ENCODE measurements at places on chromosomes 5 and 9.

DNA sequence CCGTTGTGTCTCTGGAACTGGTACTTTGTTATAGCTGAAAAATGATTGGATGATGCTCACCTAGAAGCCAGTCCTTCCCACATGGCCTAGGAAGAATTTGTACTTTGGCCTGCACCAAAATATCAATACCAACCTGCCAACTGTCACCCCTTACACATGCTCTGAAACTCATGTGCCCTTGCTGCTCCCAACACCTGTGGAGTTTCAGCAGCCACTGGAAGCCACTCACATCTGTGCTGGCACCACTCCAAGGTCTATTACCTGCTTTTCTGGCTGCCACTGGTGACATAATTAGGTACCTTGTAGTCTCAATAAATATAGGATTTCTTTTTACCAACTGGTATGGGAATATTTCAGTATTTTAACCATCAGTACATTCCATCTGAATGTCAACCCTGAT lies 363.6 kb downstream of the SH3GL2 start:
- no peak for DNase-seq

DNA sequence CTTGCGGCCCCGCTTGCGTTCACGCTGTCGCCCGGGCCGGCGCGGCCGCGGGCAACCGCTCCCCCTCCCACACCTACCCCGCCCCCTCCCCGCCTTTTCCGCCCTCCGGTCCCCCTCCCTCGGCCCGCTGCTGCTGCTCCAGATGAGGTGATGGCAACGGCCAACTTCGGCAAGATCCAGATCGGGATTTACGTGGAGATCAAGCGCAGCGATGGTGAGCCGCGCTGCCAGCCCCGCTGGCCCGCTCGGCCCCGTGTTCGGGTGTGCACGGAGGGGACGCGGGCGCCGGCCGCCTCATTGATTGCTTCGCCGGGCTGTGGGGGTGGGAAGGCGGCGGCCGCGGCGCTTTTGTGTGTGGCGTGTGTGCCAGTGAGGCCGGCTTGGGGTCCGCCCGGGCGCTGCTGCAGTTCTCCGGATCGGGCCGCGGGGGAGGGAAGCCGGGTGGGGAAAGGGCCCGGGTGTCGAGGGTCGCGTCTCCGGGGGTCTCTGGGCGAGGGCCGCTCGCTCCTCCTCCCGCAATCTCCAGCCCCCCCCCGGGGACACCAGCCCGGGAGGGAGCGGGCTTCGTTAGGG lies 403 bp downstream of the KIF2A start:
- no peak for DNase-seq

- no peak for DNase-seq
Observed at GRCh38 chr5:42887575-42887974, 75.9 kb upstream of the SELENOP start.

- peak; percentile 57 for DNase-seq
Observed at GRCh38 chr5:92518318-92518904, 1062.6 kb downstream of the NR2F1-AS1 start.

DNA sequence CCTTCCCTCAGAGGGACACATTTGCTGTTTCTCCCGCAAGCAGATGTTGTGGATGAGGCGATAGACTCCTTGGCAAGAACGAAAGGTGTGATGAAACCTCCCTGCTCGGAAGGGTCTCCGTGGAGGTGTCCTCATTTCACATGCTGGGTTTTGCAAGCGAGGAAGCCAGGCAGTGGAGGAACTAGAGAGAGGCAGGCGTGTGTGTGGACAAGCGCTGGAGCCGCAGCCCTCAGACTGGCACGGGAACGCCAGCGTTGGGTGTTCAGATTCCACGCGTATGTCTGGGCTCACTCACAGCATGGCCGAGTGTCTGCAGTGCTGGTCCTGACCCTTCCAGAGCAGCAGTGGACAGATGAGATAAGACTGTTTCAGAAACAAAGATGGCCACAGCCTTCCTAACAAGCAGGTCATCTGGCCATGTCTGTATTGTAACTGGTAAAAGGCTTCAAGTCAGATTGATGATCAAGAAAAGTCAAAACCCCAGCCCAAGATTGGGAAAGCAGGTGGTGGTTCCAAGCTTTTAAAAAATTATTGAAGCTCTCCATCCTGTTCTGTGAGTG lies 35.0 kb upstream of the NCS1 start:
- DNase-seq = no peak

DNA sequence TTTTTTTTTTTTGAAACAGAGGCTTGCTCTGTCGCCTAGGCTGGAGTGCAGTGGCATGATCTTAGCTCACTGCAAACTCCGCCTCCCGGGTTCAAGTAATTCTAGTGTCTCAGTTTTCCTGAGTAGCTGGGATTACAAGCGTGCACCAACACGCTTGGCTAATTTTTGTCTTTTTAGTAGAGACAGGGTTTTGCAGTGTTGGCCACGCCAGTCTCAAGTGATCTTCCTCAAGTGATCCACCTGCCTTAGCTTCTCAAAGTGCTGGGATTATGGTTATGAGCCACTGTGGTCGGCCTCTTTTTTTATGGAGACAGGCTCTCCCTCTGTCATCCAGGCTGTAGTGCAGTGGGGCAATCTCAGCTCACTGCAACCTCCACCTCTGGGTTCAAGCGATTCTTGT lies 82.9 kb downstream of the RAB24 start:
- DNase-seq = no peak

DNA sequence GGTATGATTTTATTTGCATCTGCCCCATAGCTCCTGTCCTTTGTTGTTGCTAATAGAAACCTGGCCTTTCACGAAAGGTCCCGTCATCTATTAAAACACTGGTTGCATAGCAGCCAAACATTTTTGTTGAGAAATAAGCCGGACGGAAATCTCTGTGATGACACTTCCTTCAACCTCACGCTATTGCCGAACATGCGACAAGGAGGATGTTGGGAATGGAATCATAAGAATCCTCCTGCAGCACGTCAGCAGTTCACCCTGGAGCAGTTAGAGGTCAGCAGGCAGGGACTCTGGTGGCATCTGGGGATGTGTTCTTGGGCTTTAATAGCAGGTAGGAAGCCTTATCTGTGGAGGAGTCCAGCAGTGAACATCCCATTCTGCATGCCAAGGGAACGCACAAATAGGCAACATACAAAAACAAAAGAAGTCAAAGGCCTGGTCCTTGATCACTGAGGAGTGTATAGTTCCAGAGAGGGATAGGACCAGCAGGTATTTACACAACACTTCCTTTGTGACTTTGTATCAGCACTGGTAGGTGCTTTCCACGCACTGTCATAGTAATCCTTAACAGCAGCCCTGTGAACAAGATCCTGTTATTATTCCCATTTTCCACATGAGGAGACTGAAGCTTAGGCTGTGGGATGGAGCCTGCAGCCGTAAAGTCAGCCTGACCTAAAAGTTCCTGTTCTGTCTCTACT lies 33.4 kb downstream of the ARHGAP26 start:
- peak; percentile 39 for DNase-seq

GRCh38 chr9:79633558-79633957 lies 61.8 kb downstream of the TLE4 start:
- no peak for DNase-seq

GRCh38 chr5:39520232-39520572 lies 95.4 kb upstream of the DAB2 start:
- DNase-seq = peak; percentile 59

- DNase-seq = no peak
Observed at GRCh38 chr5:132429463-132430440, 60.2 kb downstream of the SLC22A5 start.

GRCh38 chr5:111855356-111855755 lies 98.4 kb upstream of the NREP start:
- DNase-seq = no peak

GRCh38 chr5:144422018-144422727 lies 251.5 kb downstream of the KCTD16 start:
- no peak for DNase-seq

DNA sequence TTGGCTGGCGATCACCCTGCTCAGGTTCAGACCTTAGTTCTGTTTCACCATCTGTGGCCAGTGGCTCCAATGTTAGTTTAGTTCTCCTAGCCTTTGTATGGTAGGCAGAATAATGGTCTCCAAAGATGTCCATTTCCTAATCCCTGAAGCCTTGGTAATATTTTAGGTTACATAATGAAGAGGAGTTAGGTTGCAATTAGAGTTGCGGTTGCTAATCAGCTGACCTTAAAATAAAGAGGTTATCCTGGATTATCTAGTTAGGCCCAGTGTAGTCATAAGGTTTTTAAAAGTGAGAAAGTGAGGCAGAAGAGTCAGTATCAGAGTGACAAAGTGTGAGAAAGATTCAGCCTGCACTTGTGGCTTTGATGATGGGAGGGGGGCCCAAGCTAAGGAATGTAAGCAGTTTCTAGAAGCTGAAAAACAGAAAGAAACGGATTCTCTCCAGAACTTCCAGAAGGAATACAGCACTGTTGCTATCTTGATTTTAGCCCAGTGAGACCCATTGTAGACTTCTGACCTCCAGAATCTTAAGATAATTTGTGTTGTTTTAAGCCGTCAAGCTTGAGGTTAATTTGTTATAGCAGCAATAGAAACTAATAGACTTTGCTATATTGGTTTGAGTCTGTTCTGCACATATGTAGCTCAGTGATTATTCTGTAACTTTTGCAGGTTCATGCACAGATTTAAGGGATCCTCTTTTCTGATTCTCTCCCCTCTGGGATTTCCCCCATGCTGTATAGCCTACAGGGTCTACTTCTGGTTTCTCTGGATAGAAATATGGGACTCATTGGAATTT lies 21.6 kb downstream of the LNPEP start:
- DNase-seq = no peak

DNA sequence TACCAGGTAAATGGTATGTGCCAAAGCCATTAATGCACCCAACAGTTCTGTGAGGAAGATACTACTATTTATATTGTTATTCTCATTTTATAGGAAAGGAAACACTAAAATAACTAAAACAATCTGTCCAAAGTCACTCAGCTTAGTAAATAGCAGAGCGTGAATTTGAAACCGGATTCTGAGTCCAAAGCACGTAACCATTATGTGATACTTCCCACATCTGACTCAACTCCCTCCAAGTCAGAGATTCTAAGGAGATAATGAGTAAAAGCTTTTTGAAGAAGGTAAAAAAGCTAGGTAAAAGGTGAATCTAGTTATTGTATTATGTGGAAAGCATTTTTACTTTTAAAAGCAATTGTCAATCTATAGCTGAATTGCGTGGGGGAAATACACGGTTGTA lies 208.9 kb downstream of the PBX3 start:
- no peak for DNase-seq

GRCh38 chr5:35198686-35199085 lies 31.6 kb downstream of the PRLR start:
- DNase-seq = peak; percentile 49

DNA sequence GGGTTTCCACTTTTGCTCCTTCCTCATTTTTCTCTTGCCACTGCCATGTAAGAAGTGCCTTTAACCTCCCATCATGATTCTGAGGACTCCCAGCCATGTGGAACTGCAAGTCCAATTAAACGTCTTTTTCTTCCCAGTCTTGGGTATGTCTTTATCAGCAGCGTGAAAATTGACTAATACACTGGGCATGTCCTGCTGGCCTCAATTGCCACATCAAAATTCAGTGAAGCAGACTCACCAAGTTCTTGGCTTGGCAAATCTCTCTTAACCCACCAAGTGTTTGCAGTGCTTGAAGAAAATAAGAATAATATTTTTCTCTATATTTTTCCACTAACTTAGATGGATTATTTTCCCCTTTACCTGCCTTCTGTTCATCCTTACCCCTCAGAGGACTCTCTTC lies 212.0 kb downstream of the BRINP1 start:
- DNase-seq = no peak

- DNase-seq = no peak
Observed at GRCh38 chr9:4854265-4854590, 61.5 kb downstream of the RCL1 start.

GRCh38 chr9:106639873-106640568 lies 222.9 kb upstream of the ZNF462 start:
- no peak for DNase-seq

GRCh38 chr9:92728831-92729734 lies 35.5 kb downstream of the BICD2 start:
- DNase-seq = peak; percentile 67

DNA sequence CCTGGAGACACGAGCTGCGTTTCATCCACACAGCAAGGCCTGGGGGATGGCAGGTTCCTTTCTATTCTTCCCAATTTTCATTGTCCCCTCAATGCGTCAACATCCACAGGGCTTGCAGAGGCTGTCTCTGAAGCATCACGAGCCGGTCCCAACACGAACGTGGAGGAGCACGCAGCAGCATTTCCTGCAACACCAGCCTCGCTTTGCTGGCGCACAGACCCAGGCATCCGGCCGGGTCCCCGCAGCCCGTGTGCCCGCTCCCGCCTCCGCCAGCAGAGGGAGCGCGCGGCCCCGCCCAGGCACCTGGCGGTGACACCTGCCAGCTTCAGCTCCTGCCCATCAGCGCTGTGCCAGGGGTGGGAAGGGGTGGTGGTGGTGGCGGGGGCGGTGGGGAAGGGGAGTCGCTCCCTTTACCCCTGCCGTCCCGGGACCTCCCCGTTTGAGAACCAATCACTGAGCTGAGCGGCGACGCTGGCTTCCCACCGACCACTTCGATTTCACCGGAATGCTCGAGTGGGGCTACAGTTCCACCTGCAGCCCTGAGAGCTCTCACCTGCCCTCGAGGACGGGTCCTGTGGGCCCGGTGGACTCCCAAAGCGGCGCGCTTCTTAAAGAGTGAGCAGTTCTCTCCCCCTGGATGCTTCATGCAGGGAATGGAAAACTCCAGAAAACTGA lies 464.5 kb downstream of the ICE1 start:
- no peak for DNase-seq

GRCh38 chr5:58457050-58457449 lies 2.8 kb downstream of the PLK2 start:
- no peak for DNase-seq

DNA sequence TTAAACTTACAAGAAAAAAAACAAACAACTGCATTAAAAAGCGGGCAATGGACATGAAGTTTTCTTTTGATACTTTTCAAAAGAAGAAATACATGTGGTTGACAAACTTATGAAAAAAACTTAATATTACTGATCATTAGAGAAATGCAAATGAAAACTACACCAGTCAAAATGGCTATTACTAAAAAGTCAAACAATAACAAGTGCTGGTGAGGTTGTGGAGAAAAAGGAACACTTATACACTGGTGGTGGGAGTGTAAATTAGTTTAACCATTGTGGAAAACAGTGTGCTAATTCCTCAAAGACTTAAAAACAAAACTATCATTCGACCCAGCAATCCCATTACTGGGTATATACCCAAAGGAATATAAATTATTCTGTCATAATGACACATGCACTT lies 311.6 kb downstream of the ISL1 start:
- no peak for DNase-seq

DNA sequence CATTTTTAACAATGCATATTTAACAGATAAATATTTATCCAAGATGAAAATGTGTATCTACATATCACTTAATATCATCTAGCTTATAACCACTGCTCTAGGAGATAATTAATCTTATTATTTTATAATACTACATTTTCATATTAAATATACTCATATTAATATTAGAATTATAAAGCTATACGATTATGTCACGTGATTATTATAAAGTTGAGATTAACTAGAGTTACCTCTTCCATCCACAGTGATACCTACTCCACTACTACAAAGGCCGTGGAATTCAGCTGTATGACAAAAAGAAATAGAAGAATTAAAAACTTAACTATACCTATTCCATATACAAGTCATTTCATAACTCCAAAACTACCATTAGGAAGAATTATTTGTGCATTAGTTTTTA lies 171.9 kb downstream of the FBN2 start:
- DNase-seq = no peak

- DNase-seq = no peak
Observed at GRCh38 chr9:132071847-132072507, 7.7 kb downstream of the MED27 start.
